ENCODE measurements at places on chromosomes 1 and 21.

DNA sequence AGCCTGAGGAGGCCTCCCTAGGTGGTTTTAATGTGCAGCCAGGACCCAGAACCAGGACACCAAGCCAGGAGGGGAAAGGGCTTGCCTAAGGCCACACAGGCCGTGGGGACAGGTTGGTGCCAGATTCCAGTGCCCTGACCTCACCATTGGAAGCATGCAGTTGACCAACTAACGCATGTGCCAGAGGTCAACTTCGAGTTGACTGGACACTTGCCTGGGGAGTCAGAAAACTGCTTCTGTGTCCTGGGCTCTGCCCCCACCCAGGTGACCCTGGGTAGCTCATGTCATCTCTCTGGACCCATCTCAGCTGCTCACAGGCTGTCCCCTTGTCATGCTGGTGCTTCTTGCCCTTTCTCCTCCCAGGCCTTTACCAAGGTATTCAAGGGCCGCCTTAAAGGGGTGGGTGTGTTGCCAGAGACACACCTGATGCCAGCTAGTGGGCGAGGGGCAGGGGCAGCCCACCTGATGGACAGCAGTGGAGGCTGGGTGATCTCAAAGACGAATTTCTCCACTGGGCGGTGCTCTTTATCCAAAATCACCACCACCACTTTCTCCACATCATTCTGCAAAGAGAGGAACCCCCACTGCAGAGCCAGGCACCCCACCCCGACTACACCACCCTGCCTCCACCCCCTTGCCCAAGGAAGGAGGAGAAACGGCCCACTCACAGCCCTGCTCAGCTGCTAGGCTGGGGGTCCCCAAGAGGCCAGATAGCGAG, 4.4 kb downstream of the MAD2L2 start:
- DNase-seq, result no peak

DNA sequence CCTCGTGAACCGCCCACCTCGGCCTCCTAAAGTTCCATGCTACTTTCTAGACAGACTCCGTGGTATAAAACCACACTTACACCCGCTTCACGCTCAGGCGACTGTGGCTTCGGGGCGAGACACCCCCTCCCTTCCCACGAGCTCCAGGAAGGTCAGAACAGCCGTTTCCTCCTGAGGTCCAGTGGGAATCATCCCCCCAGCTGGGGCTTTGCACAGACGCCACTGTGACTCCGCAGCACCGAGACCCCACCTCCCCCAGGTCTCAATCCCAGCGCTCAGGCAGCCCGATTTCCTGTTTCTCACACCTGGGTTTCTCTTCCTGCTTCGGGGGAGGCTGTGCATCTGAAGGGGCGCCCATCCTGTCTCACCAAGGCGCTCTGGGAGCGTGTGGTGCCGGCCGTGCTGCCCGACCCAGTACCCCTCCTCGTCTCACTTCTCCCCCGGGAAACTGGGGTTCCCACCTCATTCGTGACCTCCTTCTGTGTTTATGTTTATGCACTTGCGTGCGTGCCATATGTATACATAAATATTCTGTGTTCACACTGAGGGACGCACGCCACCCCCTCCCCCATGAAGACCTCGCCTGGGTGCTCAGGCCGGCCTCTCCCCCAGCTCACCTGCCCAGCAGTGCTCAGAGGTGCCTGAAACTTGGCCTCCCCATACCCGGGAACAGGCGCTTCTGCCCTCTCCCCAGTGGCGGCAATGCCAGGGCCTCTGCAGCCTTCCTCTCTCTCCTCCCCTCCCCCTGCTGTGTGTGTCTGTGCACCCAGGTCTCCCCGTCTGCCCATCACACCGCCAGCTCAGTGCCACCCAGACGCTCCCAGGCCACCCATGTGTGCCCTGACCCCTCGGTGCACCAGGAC, 14.6 kb downstream of the SLC35E2B start:
- peak; percentile 37 for DNase-seq

- DNase-seq, result no peak
Measured at GRCh38 chr1:11653101-11653860, 948 bp downstream of the FBXO2 start.

DNA sequence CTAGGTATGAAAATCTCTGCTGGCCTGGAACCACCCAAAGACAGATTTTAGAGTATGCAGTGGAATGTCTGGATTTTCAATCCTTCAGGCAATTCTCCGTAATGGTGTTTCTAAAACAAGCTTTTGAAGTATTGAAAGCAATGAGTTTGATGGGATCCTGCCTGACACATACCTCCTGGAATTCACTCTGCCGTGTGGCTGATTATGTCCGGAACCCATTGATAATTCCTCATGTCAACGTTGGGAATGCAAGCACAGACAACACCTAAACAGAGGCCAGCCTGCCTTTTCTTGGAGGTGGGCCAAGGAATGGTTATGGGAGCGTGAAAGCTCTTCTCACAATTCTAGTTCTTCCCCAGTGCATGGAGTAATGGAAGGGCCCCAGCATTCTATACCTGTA, 168.9 kb upstream of the HMCN1 start:
- no peak for DNase-seq

GRCh38 chr1:156627313-156627880, 8.2 kb downstream of the HAPLN2 start:
- peak; percentile 25 for DNase-seq

DNA sequence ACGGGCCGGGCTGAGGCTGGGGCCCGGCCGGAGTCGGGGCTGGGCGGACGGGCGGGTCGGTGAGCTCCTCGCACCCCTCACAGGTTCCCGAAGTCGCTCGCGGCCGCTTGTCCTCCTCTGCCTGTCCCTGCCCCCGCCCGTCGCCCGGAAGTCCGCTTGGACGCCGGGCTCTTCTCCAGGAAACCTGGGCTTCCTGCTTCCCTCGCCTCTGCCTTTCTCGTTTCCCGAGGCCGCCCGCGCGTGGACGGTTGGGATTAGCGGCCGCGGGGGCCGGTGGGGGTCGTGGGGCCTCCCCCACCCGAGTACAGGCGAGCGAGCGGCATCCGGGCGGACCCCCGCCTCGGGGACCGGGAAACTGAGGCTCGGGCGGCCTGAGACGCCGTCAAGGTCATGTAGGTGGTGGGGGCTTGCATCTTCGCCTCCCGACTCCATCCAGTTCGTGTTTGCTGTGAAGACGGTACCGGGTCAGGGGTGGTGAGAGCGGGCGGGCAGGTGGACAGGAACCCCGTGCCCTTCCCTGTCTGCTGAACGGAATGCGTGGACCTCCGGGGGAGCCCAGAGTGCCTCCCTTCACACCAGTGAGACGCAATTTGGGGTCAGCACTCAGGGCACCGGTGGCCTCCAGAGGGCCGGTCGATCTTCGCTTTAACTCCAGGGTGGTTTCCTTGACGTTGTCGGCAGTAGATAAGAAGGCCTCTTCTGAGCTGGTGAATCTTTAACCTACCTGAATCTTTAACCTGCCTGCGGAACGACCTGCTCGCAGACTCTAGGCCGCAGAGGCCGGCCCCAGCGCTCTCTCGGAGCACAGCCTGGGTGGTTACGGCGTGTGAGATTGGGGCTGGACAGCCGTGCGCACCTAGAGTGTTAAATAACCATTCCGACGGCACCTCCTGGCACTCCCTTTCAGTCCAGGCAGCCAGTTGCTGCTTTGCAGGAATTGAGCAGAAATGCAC, 686 bp downstream of the ARF1 start:
- no peak for DNase-seq

DNA sequence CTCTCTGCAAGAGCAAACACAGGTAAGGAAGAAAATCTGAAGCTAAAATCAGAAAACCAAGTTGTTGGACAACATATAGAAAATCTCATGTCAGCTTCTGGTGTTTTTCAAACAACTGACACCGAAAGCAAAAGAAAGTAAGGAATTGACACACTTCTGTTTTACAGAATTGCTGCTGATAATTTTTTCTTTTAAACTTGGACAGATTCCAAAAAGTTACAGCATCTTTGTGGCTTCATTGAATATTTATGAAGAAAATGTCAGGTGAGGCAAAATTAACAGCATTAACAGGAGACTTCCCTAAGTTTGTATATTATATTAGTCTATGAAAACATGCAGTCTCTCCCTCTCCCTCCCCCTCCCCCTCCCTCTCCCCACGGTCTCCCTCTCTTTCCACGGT, 14.9 kb upstream of the CTSS start:
- no peak for DNase-seq

Data from CD4-positive, alpha-beta T cell treated with Interleukin-4 for 4 hours (primary cell).